ENCODE measurements at places on chromosomes 7 and 10.

- no peak for DNase-seq
These were observed 11.6 kb downstream of the ABCA13 start for GRCh38 chr7:48182718-48183369.

- DNase-seq, result no peak
These were observed 127.5 kb downstream of the PARD3 start for GRCh38 chr10:34687434-34688210.

DNA sequence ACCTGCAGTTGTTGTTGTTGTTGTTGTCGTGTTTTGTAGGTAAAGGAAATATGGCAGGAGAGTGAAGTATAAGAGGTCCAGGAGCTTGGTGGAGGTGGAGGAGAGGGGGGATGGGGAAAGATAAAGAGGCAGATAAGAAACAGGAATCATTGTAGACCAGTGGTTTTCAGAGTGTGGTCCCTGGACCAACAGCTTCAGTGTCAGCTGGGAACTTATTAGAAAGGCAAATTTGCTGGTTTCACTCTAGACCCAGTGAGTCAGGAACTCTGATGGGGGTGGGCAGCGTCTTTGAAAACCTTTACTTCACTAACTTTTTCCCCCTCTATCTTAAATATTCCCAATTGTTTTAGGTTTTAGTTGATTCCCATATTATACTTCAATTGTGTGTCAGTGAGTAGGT lies 241.5 kb downstream of the AUTS2 start:
- no peak for DNase-seq

- no peak for DNase-seq
These were observed 410.7 kb downstream of the ACTR3B start for GRCh38 chr7:153170287-153170686.

- DNase-seq, result peak; percentile 55
These were observed 869 bp downstream of the TRIM24 start for GRCh38 chr7:138460649-138461607.

GRCh38 chr10:81817596-81818170 lies 57.3 kb upstream of the NRG3 start:
- DNase-seq, result no peak

DNA sequence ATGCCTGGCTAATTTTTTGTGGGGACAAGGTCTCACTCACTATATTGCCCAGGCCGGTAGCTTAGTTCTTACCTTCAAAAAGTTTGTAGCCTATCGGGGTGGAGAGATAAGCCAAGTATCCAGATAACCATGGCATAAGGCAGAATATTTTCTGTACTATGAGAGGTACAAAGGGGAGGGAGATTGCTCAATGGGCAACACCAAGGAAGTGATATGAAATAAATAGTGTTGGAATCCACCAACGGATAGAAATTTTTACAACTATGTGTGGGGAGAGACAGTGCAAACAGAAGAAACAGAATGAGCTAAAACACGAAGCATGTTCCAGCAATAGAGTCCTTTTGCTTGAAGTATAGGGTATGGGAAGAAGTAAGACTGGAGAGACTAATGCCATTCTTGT lies 8.1 kb downstream of the SCD start:
- DNase-seq, result no peak

DNA sequence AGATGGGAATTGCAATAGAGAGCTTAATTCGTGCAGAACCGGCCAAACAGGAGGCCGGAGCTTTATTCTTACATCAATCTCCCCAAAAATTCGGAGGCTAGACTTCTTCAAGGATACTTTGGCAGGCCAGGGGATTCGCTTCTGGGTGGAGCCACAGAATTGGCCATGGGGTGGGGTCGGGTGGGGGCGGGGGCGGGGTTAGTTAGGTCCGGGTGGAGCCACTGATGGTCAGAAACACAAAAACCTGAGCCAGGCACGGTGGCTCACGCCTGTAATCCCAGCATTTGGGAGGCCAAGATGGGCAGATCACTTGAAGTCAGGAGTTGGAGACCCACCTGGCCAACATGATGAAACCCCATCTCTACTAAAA lies 87.5 kb downstream of the SEPTIN14 start:
- DNase-seq, result no peak

DNA sequence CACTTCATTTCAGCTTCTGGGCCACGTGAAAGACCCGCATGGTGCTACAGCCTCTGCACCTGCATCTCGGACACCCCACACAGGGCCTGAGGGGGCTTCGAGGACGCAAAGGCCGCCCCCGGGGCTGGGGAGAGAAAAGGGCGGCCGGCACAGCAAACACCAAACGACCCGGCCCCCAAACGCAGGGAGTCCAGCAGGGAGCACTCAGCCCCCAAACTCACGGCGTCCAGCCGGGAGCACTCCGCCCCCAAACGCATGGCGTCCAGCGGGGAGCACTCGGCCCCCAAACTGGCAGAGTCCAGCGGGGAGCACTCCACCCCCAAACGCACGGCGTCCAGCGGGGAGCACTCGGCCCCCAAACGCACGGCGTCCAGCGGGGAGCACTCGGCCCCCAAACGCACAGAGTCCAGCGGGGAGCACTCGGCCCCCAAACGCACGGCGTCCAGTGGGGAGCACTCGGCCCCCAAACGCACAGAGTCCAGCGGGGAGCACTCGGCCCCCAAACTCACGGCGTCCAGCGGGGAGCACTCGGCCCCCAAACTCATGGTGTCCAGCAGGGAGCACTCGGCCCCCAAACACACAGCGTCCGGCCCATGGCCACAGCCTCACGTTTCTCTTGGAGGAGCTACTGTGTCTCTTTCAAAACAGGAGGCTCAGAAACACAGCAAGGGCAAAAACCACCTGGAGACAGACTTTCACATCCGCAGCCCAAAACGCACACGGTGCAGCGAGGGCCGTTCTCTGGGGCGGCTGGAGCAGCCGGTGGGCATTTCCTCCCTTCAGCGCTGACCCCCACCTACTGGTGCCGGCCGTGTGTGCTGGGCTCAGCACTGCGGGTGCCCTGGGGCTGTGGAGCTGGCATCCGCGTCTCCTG lies 27.0 kb upstream of the UTF1 start:
- no peak for DNase-seq

GRCh38 chr10:22148961-22149360 lies 68.9 kb downstream of the EBLN1 start:
- peak; percentile 20 for DNase-seq

DNA sequence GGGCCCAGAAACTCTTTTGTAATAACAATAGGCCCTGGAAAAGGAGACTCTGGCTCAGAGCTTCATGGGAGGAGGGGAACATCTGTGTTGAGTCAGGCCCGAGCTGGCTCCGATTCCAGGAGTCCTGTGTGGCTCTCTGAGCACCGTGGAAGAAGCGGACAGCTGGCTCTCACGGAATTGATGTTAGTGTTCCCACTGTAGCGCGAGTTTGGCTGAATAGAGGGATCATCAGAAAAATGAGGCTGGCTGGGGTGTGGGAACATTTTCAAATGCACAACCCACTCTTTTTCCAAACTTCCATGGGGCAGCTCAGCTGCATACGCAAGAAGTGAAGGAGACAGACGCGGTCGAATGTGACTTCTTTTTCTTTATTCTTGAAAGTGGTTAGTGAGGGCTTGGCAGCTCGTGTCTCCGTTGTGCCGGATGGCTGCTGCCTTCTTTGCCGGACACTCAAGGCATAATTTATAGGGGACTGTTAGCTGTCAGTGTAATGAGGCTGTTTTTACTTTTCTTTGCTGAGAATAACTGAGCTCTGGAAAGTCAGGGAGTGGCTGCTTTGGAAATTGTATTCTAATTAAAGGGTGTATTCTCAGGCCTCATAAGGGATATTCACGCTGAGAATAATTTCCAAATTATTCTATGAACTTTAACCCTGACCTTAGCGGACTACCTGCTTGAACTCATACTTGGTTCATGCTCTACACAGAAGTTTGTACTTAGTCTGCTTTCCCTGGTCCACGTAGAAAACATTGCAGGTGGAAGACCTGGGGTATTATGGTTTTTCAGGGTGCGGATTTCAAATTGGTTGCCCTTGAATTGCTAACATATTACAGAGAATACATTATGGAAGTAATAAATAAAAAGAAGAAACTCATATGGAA lies 23.1 kb downstream of the MDFIC start:
- DNase-seq, result peak; percentile 22

- DNase-seq, result no peak
These were observed 13.1 kb upstream of the ZCCHC24 start for GRCh38 chr10:79458483-79458882.
